ENCODE measurements at places on chromosomes 4 and X. TPM values are rescaled to one million over a fixed set of nuclear protein-coding genes. Genes with fewer than 3 reads are reported as not detected.
A peak's percentile ranks its signal among the peaks of the same experiment; 100 is the strongest.

- DNase-seq = no peak
These were observed 378.0 kb downstream of the AFF2 start for GRCh38 chrX:148878371-148878770.

DNA sequence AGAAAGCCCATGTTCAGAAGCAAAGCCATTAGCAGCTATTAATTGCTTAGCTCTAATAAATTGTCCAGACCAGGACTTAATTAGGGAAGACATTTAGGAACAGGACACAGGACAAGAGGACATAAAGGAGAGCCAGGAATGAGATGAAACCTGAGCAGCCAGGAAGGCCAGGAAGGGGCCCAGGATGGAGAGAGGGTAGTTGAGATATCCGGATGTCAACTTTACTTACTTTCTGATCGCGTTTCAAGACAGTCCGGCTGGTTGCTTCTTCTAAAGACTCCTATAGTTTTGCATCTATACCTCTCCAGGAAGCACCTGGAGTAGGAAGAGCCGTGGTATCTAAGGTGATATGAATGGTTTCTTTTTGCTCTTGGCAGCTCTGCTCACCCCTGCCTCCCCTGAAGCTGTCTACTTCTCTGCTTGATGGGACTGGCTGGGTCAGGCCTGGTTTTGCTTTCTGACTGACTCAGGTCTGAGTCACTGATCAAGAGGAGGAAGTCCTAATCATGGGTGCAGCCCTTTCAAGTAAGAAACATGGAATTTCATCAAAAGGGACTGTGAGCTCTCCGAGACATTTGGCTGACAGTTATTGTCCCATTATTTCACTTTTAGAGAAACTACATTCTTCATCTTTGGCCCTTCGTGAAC lies 733.3 kb downstream of the RPA4 start:
- DNase-seq = no peak

DNA sequence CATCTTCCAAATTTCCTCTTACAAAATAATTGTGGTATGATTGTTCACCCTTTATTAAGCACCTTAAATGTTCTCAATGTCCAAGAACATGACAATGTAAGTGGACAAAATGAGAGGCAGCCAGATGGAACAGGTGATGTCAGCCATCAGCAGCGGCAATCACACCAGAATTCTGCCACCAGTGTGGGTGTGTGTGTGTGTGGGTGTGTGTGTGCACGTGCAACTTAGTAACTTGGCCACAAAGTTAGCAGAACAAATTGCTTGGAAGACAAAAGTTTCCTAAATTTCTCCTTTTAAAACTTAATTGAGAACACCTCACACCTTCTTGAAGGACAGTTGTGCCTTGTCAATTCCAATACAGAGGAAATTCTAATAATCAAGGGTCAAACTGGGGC lies 18.7 kb downstream of the LNX1 start:
- no peak for DNase-seq

GRCh38 chr4:6529021-6529420 lies 46.0 kb upstream of the MAN2B2 start:
- no peak for DNase-seq

- no peak for DNase-seq
These were observed 14.6 kb upstream of the SPRY1 start for GRCh38 chr4:123381996-123382395.

DNA sequence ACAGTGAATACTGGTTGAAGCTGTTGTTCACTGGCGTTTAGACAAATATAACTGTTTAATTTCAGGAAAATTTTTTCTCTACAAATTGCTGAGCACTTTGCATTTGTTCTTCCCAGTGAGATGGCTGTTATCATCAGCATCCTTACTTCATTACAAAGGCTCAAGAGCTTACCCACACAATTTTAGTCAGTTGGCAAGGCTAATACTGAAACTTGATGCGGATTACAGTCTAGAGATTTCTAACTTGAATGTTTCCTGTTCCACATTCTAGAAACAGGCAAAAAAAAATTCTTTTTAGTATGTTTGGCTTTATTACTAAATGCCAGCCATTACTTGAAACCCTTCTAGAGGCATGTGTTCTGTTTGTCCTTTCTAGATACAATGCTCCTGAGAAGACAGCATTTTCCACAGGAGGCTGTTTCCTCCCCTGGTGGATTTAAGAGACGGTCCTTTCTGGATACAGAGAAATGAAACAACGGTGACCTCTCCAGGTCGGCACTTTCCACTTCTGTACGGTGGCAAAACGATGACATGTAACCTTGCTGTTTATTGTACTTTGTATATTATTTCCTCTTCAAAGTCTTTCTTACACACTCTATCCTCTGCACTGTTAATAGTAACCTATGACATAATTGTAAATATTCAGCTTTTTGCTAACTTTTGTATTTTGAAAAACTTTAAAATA lies 80.9 kb downstream of the RFC1 start:
- DNase-seq = no peak

DNA sequence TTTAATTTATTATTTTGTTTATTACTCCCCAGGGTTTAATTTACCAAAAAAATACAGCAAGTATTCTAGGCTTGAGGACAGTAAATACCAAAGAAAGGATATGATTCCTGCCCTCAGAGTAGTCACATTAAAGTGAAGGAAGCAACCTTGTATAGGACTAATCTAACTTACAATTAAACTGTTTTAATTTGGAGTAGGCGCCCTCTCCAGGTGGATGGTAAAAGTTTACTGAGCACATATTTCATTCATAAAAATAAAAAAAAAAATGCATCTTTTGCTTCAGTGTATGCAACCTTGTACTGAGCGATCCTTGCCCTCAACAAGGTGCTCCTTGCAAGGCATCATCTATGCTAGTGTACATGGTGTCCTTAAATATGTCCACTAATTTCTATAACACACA lies 72.0 kb upstream of the MAGEB16 start:
- DNase-seq = no peak

DNA sequence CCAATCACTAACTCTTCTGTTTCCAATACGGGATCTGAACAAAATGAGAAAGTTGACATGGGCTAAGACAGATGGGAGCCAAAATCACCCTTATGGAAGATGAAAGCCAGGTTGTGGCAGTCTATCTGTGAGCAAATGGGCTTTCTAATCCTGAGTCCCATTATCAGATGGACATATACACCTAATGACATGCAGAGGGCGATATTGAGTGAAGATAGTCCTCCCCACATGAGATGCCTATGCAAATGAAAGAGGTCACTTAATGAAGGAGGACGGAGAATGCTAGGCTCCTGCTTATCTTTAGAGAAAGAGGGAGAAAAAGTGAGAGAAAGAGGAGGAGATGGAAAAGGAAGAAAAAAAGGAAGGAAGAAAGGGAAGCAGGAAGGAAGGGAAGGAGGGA lies 547.5 kb downstream of the NLGN4X start:
- no peak for DNase-seq

- peak; percentile 22 for DNase-seq
These were observed 63.1 kb upstream of the LSM6 start for GRCh38 chr4:146112389-146112788.

GRCh38 chr4:37595875-37596680 lies 90.1 kb downstream of the RELL1 start:
- no peak for DNase-seq

DNA sequence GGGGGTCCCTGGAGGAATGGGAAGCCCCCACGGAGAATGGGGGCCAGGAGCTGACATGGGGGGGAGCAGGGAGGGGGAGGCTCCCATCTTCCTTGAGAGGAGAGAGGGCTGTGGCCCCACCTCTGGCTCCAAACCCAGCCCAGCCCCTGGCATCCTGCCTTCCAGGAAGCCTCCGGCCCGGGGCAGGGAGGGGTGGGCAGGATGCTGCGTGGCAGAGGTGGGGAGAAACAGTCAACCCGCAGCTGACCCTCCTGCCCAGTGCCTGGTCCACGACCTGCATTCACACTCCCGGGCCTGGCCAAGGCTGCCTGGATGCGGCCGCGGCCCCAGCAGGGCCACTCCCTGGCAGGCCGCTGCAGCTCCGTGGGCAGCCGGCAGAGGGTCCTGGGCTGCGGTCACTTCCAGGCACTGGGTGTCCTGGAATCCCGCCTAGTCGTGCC lies 39.0 kb downstream of the CPLX1 start:
- DNase-seq = no peak

- DNase-seq = no peak
These were observed 30.2 kb downstream of the PPP2R3B start for GRCh38 chrX:356385-357034.

DNA sequence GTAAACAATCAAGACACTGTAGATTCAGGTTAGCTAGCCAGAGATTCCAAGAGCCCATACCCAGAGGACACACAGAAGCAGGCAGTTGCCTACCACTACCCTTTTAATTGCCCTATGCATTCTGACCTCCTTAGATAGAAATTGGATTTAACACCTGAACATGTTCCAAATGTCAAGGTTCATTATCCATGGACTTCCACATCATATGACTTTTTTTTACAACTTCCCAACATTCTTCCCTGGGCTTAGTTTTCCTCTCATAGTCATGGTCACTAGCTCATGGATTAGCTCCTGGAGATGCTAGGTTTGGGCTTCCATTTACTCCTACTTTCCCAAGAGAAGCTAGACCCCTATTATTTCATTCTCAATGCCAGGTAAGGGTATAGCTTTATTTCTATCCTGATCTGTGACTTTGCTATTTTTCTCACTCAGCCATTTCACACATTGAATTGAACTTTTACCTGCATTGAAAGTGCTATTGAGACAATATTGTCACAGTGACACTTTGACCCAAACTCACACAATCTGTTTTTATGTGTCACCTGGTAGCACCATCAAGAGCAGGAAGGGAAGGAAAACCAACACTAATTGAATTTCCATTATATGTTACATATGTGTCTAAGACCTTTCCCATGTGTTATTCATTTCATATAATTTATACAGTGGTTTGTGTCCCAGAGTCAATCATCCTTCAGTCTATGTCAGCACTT lies 44.0 kb upstream of the PRKG2 start:
- no peak for DNase-seq

DNA sequence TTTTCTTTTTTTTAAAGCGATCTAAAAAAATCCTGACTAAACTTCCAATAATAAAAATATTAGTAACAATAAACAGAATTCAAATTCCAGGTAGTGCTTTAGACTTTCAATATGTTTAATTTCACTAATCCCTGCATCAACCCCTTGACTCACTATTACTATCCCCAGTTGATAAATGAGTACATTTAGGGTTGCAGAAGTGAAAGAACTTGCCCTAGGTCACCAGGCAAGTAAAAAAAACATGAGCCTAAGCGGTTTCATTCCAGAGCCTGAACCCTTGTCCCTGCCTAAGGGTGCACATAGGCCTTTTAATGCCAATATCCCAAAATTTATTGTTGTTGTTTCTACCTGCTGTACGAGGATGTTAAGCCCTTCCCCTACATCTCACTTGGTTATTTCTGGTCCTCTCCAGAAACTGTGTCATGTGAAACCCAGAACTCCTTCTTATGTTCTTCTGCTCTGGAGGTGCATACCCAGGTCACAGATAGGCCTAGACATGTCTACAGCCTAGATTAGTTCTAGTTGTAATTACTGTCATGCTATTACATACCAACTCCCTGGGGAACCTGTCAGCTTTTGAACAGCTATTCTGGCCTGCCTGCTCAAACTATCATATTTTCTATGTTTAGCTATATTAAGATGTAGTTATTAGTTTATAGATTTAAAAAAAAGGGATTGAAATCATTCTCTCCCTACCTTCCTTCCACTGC lies 244.5 kb upstream of the PITX2 start:
- DNase-seq = no peak

PDZD4 gene
- total RNA-seq = not detected

TMPRSS11D gene
- not detected for total RNA-seq

H2BW2 gene
- total RNA-seq = not detected

BGN gene
- total RNA-seq = not detected

EFHC2 gene
- total RNA-seq = 0.17 TPM

HTRA3 gene
- not detected for total RNA-seq

CFAP47 gene
- not detected for total RNA-seq

CCNQ gene
- total RNA-seq = 31.8 TPM

STS gene
- total RNA-seq = 3.2 TPM

SAP30 gene
- 2.5 TPM for total RNA-seq

SH2D1A gene
- not detected for total RNA-seq

HS6ST2 gene
- not detected for total RNA-seq

GDI1 gene
- 194 TPM for total RNA-seq

NEUROG2 gene
- total RNA-seq = not detected
